ENCODE measurements at places on chromosomes 6 and 20. TPM values are rescaled to one million over a fixed set of nuclear protein-coding genes. Genes with fewer than 3 reads are reported as not detected.

GRCh38 chr20:25018841-25019240 lies 26.3 kb upstream of the APMAP start:
- H3K4me3 ChIP-seq = no peak overlapping the region
- H3K27ac ChIP-seq = no peak overlapping the region
- H3K36me3 ChIP-seq = peaks cover 14% of the 10 kb centered on the region
- H3K27me3 ChIP-seq = no peaks in the 10 kb centered on the region
- no peak for DNase-seq
- H3K4me1 ChIP-seq = peaks cover 27% of the 10 kb centered on the region

DNA sequence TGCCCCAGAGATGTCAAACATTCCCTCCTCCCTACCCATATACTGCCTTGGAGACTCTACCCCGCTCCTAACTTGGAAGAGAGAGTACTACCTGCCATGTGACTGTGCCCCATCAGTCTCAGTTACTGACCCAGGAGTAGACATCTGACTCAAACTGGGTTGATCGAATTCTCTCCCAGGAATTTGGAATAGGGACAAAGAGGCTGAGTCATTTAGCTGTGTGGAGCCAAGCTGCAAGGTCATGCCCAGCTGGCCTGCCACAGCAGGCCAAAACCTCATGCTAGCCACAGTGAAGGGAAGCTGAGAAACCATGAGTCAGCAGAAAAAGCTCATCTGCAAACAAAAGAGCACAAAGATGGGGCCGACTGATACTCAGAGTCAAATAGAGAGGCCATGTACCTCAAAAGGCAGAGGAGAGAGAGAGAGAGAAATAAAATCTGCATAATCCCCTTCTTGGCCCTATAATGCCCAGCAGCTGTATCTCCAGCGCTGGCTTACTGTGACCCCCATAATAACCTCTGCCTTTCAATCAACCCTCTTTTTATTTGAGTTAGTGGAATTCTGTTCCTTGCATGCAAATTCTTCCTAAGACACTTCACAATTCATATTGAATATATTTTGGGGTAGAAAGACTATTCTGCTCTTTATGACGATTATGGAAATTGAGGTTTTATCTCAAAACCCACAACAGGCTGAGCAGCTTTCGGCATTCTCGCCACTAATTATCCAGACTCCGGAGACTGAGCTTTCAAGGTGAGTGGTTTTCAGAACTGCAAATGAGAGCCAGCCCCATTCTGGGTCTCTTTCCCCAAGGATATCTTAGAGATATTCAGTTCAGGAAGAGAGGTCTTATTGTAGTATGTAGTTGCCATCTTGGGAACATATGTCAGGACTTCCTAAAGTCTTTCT lies 21.4 kb upstream of the AKIRIN2 start:
- peak overlapping the region; percentile 15 for H3K4me3 ChIP-seq
- no peak overlapping the region for H3K27ac ChIP-seq
- peak; percentile 98 for DNase-seq
- no peaks in the 10 kb centered on the region for H3K27me3 ChIP-seq
- H3K36me3 ChIP-seq = no peaks in the 10 kb centered on the region

- H3K4me3 ChIP-seq = no peak overlapping the region
- peaks cover 51% of the 10 kb centered on the region for H3K4me1 ChIP-seq
- peak overlapping the region; percentile 89 for H3K27ac ChIP-seq
- H3K27me3 ChIP-seq = no peaks in the 10 kb centered on the region
- peaks cover 4% of the 10 kb centered on the region for H3K36me3 ChIP-seq
Measured at GRCh38 chr20:23148731-23149570, 62.8 kb upstream of the CD93 start.

- no peaks in the 10 kb centered on the region for H3K27me3 ChIP-seq
- DNase-seq = peak; percentile 9
- H3K4me1 ChIP-seq = peaks cover 34% of the 10 kb centered on the region
- peak overlapping the region; percentile 55 for H3K27ac ChIP-seq
- no peaks in the 10 kb centered on the region for H3K36me3 ChIP-seq
Measured at GRCh38 chr6:80608881-80609280, 502.4 kb downstream of the BCKDHB start.

- H3K36me3 ChIP-seq = no peaks in the 10 kb centered on the region
- no peaks in the 10 kb centered on the region for H3K4me1 ChIP-seq
- H3K27ac ChIP-seq = no peak overlapping the region
- no peaks in the 10 kb centered on the region for H3K27me3 ChIP-seq
- no peak for DNase-seq
- H3K4me3 ChIP-seq = no peak overlapping the region
Measured at GRCh38 chr6:80098392-80098791, 8.1 kb upstream of the BCKDHB start.

DNA sequence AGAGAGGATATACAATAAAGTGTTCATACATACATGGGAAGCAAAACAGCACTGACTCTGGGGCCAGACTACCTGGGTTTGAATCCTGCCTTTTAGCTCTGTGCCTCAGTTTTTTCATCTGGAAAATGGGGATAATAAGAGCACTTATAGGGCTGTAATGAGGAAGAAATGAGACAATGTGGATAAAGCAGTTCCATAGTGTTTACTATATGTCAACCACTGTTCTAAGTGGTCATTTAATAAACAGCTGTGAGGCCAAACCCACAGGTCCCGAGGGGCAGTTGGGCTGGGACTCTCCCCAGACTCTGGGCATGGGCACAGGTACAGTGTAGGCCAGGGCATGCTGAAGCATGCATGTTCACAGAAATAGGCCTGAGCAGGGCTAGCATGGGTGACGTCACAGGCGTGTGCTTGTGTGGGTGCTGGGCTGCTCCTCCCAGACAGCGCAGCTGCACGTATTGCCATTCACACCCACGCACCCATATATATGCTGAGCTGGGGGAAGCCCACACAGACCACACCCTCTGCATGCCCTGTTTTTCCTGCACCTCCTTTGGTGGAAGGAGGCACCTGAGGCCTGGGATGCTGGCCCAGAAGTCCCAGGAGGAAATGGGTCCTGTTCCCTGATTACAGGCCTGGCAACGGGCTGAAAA lies 3.5 kb upstream of the PLCG1 start:
- peak; percentile 90 for DNase-seq
- peak overlapping the region; percentile 50 for H3K27ac ChIP-seq
- H3K27me3 ChIP-seq = no peaks in the 10 kb centered on the region
- peaks cover 35% of the 10 kb centered on the region for H3K4me1 ChIP-seq
- H3K36me3 ChIP-seq = peaks cover 31% of the 10 kb centered on the region
- no peak overlapping the region for H3K4me3 ChIP-seq

DNA sequence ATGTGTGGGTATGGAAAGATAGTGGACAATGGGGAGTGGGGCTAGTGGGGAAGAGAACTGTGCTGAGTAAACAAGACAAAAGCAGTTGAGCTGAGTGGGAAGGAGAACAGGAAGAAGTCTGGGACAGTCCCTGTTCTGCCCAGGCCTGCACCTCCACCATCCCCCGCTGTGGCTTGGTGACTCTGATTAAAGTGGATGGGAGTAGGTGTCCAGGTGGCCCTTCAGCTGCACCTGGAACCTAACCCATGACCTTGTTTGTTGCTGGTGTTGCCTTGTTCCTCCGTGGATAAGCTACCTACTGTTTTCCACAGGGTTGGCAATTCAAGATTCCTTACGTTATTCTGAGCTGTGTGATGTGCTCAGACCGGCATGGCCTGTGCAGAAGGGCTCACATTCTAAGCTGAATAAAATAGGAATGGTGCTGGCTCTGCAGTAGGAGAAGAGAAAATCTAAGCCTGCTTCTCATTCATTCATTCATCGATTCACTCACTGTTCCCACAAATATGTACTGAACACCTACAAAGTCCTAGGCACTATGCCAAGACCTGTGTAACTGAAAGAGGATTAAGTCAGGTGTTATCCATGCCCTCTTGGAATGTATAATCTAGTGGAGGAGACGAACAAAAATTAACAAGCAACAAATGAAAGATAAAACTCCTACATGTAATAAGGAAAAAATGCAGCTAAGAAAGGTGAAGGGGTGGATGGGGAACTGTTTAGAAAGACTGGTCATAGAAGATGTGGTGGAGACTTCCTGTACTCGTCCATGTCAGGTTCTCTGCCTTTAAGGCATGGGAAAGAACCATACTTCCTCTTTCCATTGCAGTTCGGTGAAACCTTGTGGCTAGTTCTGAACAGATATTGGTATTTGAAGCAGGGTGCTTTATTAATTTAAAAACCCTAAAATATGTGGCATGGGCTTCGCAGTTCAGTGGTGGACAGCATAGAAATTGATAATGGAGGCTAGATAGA lies 10.1 kb upstream of the CALHM6 start:
- H3K36me3 ChIP-seq = no peaks in the 10 kb centered on the region
- peak overlapping the region; percentile 30 for H3K27ac ChIP-seq
- H3K27me3 ChIP-seq = no peaks in the 10 kb centered on the region
- H3K4me3 ChIP-seq = peak overlapping the region; percentile 3
- peak; percentile 62 for DNase-seq

DNA sequence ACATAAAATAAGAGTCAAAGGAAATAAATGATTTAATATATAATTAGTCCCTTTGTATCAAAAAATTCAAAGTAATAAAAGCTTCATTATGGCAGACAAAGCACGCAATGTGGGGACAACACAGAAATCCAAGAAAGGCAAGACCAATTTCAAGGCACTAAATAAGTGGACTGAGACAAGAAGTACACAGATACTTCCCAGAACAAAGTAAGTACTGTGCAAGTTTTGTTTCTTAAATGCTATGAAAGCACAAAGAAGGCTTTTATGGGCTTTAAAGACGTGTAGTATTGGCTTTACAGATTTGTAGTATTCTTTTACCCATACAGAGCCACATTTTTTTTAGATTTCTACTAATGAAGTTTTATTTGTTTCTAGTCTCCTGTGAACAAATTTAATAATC lies 174.6 kb downstream of the TRDN start:
- peaks cover 93% of the 10 kb centered on the region for H3K27me3 ChIP-seq
- H3K36me3 ChIP-seq = no peaks in the 10 kb centered on the region
- no peak for DNase-seq
- H3K27ac ChIP-seq = no peak overlapping the region
- H3K4me3 ChIP-seq = no peak overlapping the region

DNA sequence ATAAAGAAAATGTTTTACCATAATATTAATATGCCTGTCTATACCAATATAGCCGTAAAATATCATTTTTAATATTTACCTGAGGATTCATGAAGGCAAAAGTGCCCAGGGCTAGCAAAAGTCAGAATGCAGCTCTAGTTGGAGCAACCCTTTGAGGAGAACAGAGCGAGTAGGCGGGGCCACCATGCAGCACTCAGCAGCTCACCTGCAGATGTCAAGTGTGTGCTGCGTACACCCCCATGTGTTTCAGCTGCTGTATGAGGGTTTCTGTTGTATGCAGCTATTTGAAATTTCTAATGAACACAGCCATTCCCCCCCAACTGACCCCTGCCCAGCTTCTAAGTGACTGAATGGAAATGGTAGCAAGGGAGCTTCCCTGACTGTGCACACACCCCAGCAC lies 508.0 kb downstream of the QKI start:
- H3K27me3 ChIP-seq = no peaks in the 10 kb centered on the region
- no peaks in the 10 kb centered on the region for H3K36me3 ChIP-seq
- H3K4me1 ChIP-seq = no peaks in the 10 kb centered on the region
- no peak overlapping the region for H3K4me3 ChIP-seq
- H3K27ac ChIP-seq = no peak overlapping the region

- H3K27ac ChIP-seq = peak overlapping the region; percentile 95
- DNase-seq = peak; percentile 36
- peak overlapping the region; percentile 42 for H3K4me3 ChIP-seq
- H3K27me3 ChIP-seq = no peaks in the 10 kb centered on the region
- peaks cover 45% of the 10 kb centered on the region for H3K4me1 ChIP-seq
Measured at GRCh38 chr6:30926644-30927043, 5.3 kb downstream of the SFTA2 start.

- peaks cover 30% of the 10 kb centered on the region for H3K36me3 ChIP-seq
- peak overlapping the region; percentile 81 for H3K4me3 ChIP-seq
- peak overlapping the region; percentile 92 for H3K27ac ChIP-seq
- peak; percentile 73 for DNase-seq
Measured at GRCh38 chr6:26022132-26022472, 59.5 kb downstream of the TRIM38 start.

DNA sequence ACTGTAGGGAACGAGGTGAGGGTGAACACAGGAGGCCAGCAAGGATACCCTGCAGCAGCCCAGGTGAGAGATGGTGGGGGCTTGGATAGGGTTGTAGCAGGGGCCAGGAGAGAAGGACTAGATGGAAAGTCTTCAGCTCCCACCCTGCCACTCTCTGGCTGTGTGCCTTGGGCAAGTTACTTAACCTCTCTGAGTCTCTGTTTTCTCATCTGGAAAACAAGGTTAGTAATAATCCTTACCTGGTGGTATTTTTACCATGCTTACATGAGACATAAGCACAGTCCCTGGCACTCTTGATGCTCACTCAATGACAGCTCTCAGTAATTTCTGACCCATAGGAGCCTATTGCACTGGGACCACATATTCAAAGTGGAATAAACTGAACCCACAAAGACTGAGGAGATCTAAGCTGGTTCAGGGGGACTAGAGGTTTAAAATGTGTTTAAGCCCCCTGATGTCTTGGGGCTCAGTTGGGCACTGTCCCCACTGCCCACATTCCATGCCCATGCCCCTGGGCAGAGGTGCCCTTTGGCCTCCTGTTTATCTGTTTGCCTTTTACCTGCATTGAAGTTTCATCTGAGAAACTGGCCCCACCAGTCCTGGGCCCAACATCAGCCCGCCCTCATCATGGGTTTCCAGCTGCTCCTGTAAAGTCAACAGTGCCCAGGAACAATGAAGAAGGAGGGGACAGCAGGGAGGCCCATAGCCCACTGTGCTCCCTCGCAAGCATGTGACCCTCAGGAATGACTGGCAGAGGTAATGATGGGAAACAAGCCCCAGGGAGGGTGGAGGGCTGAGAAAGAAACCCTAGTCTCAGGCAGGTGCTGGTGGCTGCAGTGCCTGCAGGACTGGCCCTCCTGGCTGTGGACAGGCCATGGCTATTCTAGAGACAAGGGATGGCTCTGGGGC lies 104.0 kb downstream of the VEGFA start:
- no peaks in the 10 kb centered on the region for H3K36me3 ChIP-seq
- H3K4me1 ChIP-seq = no peaks in the 10 kb centered on the region
- DNase-seq = no peak
- H3K27ac ChIP-seq = no peak overlapping the region

GRCh38 chr6:41424370-41425058 lies 89.1 kb downstream of the NCR2 start:
- H3K27ac ChIP-seq = no peak overlapping the region
- H3K4me3 ChIP-seq = no peak overlapping the region
- H3K36me3 ChIP-seq = no peaks in the 10 kb centered on the region
- peaks cover 23% of the 10 kb centered on the region for H3K27me3 ChIP-seq

DNA sequence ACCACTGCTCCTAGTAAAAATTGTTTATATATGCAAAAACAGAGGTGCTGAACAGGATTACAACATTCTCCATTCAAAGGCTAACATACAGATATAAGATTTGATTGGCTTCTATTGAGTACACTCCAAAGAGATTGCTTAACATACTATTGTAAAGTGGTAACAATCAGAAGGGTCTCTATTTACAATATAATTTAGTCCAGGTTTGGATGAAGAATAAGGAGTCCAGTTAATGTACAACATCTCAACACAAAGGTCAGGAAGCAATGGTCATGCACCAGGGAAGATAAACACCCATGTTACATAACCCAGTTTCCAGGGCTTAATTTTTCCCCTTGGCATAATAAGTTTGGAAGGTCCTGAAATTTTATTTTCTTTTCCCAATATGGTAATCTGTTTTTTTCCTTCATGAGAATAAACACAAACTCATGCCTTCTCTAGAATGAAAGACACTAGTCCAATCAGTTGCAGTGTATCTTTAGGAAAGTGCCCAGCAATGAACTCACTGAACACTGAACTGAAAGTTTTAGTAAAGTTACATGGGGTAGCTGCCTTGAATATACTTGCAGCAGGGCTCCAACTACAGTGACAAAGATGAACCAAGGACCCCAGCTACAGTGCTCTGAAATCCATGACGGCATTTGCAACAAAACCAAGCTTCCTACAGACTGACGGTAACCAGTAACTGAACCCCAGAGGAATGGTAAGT lies 255.3 kb upstream of the GJE1 start:
- no peak overlapping the region for H3K4me3 ChIP-seq
- no peak for DNase-seq
- no peaks in the 10 kb centered on the region for H3K36me3 ChIP-seq

UNC93A gene
- total RNA-seq = not detected

EGFL8 gene
- total RNA-seq = 3.1 TPM

RGS17 gene
- 2.5 TPM for total RNA-seq
